Body of pancreas (tissue), 4 donors: ENCODE measurements at places on chromosomes 3 and 15. TPM values are rescaled to one million over a fixed set of nuclear protein-coding genes. Genes with fewer than 3 reads are reported as not detected.

DNA sequence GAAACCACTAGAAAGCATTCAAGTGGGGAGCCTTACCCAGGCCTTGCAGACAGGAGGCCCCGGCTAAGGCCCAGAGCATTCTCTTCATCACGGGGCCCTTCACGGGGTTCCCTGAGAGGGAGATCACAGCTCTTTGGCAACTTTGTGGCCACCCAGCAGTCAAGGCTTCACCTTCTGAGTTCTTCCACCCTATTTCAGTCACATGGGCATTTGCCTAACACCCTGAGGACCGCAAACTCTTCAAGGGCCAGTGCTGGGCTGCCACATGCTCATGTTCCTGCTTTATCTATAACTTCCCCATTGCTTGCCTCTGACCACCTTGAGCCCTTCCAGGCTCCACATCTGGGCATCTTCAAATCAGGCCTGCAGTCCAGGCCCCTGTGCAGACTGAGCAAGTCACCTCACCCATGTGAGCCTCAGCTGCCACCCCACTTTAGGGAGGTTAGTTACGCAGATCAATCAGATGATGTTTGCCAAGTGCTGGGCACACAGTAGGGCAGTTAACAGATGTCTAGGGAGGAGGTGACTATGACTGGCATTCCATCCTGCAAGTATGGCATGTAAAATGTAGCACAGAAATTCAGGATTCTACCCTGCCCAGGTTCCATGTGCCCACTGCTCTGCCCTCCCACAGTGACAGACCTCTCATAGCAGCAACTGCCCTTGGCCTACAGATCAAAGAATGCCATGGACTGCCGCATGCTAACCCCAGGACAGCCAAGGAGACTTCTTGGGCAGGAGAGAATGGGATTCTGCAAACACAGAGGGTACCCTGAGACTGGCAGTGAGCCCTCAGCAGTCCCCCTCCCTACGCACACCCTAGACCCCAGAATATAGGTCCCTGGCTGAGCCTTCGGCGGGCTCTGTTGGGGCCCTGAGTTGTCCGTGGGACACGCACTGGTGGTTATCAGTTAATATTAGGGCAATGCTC is 37.6 kb upstream of the ZNF710 start:
- no peaks in the 10 kb centered on the region for H3K27me3 ChIP-seq
- no peak overlapping the region for H3K27ac ChIP-seq
- H3K4me1 ChIP-seq = peaks cover 26% of the 10 kb centered on the region
- no peak for DNase-seq
- H3K36me3 ChIP-seq = no peaks in the 10 kb centered on the region

- H3K4me1 ChIP-seq = peaks cover 10% of the 10 kb centered on the region
- no peaks in the 10 kb centered on the region for H3K36me3 ChIP-seq
- no peak overlapping the region for H3K27ac ChIP-seq
- no peak overlapping the region for H3K4me3 ChIP-seq
- no peak for DNase-seq
Observed at GRCh38 chr3:197592361-197593045, 36.7 kb upstream of the BDH1 start.

DNA sequence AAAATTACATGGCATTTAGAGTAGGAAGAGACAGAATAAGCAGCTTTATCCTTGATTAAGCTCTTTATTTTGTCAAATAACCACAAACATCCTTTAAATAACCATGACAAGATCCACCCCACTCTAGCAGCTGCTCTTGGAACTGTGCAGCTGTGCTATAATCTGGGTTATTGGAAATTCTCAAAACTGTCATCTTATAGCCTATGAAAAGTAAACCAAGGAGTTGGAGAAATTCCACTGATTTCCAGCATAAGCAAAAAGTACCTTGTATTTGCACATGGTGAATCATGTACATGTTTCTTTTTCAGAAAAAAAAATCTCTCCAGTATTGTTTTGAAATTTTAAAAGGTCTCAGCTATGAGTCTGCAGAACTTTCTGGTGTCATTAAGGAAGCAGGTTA is 88.8 kb upstream of the ABI3BP start:
- no peak for DNase-seq
- H3K36me3 ChIP-seq = no peaks in the 10 kb centered on the region
- H3K4me1 ChIP-seq = no peaks in the 10 kb centered on the region
- no peaks in the 10 kb centered on the region for H3K27me3 ChIP-seq

Gene CCR8
- total RNA-seq = not detected

Gene USP4
- total RNA-seq = 24.7 TPM
